Amygdala (tissue), 56 donors: ENCODE measurements at places on chromosomes 16 and 17.

DNA sequence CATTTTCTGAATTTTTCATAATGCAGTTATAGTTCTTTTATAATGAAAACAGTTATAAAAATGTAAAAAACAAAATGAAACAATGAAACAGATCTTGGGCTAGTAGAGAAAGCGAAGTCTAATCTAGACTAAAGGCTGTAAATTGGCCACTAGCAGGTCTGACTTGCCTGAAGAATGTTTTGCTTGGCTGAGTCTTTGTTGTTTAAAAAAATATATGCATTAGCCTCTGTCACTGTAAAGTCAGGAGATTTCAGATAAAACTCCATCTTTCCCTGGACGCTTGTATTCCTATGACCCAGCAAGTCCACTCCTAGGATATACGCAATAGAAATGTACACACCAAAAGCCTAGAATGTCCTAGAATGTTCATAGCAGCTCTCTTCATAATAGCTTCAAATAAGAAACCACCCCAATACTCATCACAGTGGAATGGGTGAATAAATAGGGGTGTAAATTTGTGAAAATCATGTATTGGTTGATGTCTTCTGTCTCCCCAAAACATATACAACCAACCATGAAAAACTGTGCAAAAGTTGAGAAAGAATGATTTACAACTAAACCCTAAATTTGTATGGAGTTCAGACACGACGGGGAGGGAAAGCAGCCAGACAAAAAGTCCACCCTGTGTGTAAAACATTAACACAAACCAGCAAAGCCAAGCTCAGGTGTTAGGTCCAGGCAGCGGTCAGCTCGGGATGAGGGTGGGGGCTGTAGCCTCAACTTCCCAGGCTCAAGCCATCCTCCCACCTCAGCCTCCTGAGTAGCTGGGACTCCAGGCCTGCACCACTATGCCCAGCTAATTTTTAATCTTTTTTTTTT, 37.7 kb upstream of the MEAK7 start:
- DNase-seq, result no peak

DNA sequence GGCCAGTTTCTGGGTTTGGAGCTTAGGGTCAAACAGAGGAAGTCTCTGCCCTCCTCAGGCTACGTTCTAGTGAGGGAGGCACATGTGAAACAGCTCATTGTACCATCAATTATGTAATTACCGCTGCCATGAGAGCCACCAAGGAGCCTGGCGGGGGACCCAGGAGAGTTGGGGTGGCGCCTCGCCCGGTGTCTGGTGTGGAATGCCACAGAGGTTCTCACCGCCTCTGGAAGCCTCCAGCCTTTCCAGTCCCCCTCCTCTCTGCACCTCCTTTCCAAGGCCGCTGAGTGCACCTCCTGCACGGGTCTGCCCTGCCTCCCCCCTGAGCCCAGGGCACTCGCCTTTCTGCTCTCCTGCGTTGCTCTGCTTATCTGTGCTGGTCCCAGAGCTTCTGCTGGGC, 51.4 kb downstream of the SREBF1 start:
- peak; percentile 25 for DNase-seq

- DNase-seq, result no peak
Observed at GRCh38 chr17:56480501-56480900, 113.0 kb upstream of the NOG start.

DNA sequence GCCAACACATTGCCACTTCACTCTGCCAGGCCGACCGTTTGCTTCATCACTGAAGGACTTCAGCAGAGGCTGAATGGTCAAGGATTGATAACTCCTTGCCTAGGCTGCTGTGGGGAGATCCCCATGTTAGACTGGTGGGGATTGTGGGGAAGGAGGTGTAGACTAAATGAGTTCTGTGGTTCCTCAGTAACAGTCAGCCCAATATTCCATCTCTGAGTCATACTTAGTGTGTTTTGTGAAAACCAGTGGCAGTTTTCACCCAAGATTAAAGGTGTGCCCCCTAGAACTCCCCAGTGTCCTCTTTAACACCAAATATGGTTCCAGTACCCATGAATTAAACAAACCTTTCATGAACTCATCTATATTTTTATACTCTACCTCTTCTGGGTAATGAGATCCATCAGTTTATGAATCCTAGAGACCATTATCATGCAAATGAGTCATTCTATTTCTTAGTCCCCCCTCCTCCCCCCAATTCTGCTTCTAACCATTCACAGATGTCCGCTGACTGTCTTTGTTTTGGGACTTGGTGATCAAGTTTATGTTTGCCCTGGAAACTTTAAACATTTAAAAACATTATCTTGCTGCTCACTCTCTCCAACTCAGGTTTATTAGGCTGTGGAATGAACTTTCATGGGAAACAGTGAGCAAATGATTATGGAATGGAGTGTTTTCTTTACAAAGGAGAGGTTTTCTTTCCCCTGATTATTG, 66.8 kb upstream of the GAS7 start:
- DNase-seq, result no peak

DNA sequence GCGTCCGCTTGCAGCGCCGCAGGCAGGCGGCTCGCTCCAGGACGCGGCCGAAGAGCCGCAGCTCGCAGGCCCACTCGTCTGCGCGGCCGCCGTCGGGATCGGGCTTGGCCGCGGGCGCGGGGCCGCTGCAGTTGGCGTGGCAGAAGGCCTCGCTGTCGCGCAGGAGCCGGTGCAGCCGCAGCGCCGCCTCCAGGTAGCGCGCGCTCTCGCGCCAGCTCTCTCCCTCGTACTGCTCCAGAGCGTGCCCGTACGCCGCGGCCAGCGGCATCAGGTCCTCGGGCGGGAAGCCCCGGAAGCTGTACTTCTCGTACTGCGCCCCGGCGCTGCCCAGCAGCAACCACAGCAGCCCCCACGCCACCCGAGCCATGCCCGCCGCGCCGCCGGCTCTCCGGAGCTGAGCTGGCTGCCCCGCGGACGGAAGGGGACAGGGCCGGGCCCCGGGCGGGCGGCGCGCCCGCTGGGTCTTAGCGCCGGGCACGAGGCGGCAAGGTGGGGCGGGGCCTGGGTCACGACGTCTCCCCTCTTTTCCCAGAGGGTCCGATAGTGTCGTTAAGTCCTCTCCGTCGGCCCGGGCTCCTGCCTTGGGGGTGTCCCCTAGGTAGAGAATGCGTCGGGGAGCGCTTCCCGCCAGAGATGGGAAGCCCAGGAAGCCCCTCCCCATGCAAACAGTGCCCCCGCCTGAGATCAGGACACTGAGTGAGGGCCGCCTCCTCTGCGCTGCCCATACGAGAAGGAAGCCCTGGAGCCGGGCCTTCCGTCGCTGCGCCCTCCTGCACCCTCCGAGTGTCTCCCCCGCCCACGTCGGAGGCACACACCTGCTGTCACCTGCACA, at the start of gene P3H4:
Gene P3H4, minus strand, starts transcription at position 401 of the 832 bp plus-strand sequence. Its CDS starts 34 bp downstream, at position 367.
- peak; percentile 29 for DNase-seq

DNA sequence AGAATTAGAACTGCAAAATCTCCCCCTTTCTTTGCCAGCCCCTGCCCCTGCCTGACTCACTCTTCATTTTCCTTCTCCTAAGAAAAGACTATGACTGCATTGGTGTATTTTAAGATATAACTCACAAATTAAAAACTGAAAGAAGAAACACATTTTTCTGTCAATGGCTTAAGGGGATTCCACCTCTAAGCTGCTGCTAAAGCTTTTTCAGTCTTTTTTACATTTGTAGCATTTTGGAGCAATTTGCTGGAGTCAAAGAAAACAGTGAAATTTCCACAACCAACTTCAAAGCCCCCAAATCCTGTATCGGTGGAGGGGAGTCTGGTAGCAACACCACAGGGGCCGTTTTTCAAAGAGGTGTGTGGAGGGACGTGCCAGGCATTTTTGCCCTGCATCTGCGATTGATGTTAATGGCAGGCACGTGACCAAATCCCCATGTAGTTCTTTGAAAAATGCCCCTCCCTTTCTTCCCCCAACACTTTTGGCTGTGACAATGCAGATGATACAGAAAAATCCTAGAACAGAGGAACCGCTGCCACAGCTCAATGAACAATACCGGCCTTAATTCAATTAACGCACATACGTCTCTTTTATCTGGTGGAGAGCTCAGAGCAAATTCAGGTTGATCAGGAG, 28.5 kb downstream of the MAF start:
- DNase-seq, result no peak

DNA sequence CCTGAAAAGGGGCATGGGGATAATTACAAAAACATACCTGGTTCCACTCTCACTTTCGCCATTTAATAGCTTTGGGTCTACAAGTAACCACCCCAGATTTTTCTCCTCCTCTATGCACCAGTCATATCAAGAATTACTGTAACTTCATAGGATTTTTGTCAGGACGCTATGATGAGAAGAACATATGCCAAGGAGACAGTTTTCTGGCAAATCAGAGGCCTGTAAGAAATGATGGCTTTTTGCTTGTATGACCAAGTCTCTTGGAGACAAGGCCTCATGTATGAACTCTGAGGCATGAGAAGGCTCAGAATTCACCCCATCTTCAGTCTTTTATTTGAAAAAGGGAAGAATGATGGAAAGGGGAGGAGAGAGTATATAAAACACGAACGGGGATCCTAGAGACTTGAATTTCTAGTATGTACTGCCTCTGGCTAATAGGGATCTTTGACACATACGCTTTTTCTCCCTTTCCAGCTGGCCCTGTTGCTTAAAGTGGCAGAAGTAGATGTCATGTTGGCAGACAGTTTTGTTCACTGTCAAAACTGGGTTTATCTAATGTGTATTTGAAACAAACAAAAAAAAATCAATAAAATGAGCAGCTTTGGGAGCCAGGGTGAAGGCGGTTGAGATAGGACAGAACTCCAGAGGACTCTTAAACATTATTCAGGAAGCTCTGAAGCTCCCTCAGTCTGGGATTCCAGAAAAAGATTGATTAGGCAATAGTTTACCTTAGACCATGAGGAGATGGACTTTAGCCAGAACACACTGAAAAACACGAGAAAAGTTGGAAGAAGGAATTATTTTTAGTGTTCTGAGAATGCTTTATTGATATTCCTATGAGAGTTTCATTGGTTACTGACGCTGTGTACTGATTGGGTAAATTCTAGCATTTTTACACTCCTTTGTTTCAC, 656.6 kb downstream of the WWOX start:
- DNase-seq, result no peak

DNA sequence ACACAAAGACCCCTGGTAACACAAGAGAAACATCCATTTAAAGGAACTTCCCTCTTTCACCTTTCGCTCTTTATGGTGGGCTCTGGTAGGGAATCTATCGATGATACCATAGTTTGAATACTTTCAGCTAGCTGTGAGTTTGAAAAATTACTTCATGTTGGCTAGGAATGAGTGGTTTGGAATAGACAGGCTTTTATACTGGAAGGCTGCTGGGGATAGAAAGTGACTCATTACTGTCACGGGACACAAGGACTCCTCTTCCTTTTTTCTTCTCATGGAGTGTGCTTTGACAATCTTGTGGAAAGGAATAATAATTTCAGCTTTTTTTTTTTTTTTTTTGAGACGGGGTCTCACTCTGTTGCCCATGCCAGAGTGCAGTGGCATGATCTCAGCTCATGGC, 76.9 kb downstream of the CYB561 start:
- DNase-seq, result no peak

DNA sequence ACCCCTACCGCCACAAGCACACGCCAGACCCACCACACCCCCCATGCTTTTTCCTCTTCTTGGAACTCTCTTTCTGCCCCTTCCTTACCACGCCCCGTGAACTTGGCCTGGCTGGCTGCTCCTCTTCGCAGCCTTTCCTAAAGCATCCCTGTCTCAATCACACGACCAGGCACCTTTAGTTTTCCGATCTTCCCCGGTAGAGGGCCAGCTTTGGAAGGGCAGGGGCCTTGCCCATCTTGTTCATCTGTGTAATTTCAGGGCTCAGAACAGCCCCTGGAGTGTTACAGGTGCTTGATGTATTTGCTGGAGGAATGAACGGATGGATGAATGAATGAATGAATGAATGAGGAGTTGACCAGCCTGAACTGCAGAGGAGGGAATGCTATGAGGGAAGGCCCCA, 3.7 kb downstream of the SPPL2C start:
- no peak for DNase-seq

DNA sequence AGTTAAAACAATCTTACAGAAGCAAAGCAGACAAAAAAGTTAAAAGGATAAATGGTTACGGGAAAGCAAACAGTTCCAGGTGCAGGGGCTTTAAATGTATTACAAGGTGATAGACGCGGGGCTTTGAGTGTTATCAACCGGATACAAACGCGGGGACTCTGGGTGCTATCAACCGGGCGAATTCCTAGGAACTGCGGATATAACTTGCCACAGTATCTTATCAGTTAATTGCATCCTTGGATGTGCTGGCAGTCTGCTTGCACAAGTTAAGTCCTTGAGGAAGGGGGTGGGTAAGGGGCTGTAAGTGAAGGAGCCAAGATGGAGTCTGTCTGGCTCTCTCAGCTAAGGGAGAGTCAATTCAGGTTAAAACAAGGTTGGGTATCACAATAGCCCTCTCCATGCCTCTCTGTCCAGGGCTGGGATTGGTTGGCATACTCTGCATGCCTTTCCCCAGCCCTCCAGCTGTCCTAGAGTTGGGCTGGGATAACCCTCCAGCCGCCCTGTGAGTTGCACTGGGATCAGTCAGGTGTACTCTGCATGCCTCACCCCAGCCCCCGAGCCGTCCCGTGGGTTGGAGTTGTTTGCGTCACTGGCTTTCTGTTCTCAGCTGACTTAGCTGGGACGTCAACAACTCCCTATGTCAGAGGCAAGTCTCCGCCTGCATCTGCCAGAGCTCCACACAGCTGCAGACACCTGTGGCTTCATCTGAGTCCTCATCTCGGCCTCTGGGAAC, 40.9 kb downstream of the TMEM235 start:
- DNase-seq, result no peak
